ENCODE measurements at places on chromosomes 5 and 9.

- DNase-seq: peak; percentile 69
These were observed 1.5 kb downstream of the LTC4S start for GRCh38 chr5:179795049-179795862.

DNA sequence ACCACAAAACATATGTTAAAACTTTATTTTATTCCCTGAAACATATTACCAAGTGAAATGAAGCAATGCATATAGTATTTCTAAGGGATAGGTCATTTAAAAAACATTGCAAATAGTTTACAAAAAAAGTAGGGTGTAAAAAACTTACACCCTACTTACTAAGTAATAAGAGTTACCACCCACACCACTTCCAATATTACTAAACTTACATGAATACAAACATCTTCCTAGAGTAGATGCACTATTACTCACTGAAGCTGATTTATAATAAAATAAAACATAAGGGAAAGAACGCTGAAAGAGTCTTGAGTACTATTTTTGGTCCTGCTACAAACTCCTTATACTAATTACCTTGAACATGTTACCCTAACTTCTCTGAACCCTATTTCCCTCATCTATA, 289.4 kb downstream of the HINT1 start:
- no peak for DNase-seq

GRCh38 chr5:960551-960950, 48.1 kb upstream of the NKD2 start:
- DNase-seq: no peak

DNA sequence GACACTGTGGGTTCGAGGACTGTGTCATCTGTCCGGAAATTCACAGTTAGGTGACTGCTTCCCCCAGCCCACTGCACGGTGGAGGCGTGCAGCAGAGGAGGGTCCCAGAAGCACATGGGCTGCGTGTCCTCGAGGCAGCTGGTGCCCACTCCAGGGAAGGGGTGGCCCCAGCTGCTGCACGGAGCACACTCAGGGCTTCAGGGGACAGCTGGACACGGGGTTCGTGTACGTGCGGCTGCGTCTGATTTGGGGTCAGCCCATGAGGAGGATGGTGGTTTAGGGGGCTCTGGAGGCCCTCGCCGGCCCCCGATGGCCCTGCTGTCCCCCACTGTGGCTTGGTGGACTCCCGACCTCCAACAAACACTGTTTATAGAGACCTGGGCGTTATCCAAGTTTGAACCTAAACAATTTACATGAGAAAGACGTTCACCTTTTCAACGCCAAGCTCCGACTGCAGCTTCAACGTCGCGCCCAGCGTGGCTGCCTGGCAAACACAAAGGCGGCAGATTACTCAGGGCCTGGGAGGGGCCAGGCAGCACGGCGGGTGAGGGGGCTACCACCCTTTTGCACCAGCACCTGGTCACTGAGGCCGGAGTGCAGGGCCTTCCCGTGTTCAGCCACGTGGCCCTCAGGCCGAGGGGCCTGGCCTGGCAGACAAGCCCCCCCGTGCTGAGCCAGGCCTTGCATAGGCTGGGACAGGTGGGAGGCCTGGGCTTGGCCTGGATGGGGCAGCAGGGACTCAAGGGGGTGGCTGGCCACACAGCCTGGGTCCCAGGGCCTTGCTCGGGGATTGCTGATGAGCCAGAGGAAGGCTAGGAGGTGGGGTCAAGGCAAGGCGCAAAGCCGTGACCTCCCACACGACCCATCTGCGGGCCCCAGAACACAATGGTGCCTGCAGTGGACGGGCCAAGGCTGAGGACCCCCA, 55.2 kb downstream of the EXD3 start:
- no peak for DNase-seq

DNA sequence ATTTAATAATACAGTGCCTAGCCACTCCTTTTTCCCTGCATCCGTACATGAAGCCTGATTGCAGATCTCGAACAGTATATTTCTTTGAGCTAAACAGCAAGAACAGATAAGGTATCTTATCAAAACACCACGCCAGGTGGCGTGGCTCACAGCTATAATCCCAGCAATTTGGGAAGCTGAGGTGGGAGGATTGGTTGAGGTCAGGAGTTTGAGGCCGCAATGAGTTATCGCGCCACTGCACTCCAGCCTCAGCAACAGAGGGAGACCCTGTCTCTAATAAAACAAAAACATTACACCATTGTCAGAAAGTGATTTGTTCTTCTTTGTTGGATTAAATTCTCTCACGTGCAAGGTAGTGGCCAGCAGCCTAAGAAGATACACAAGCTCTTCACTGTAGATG, 291.2 kb upstream of the DMRT1 start:
- no peak for DNase-seq

DNA sequence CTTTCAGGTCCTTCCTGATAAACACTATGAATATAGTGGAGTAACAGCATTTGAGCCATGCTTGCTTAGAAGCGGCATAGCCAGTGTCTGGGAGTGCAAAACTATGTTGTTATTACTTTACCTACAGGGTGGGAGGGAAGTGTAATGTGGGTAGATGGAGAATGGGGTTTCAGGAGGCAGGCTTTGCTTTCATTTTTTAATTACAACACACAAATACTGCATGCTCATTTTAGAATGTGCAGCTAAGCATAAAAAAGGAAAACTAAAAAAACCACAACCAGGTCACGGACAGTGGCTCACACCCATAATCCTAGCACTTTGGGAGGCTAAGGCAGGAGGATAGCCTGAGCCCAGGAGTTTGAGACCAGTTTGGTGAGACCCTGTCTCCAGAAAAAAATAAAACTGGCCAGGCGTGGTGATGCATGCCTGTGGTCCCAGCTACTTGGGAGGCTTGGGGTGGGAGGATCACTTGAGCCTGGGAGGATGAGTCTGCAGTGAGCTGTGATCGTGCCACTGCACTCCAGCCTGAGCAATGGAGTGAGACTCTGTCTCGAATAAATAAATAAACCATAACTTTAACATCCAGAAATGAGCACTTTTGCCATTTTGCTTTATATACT, 20.2 kb downstream of the HAVCR1 start:
- DNase-seq: no peak

GRCh38 chr5:157290981-157291711, 25.2 kb downstream of the CYFIP2 start:
- peak; percentile 96 for DNase-seq

DNA sequence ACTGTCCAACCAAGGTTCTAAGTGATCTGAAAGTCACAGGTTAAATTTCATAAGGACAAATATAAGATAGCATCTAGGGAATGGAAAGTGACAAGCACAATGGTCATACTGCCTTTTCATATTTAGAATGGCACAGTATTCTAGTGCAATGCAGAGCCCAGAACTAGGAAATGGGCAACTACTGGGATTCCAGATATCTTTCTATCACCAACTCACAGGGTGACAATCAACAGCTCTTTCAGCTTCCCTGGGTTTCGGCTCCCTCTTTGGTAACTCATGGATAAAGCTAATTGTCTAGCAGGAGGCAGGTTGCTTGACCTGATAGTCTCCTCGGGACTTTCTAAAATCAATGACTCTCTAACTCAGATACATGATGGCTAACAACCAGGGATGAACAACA, 60.4 kb downstream of the NR3C1 start:
- no peak for DNase-seq

DNA sequence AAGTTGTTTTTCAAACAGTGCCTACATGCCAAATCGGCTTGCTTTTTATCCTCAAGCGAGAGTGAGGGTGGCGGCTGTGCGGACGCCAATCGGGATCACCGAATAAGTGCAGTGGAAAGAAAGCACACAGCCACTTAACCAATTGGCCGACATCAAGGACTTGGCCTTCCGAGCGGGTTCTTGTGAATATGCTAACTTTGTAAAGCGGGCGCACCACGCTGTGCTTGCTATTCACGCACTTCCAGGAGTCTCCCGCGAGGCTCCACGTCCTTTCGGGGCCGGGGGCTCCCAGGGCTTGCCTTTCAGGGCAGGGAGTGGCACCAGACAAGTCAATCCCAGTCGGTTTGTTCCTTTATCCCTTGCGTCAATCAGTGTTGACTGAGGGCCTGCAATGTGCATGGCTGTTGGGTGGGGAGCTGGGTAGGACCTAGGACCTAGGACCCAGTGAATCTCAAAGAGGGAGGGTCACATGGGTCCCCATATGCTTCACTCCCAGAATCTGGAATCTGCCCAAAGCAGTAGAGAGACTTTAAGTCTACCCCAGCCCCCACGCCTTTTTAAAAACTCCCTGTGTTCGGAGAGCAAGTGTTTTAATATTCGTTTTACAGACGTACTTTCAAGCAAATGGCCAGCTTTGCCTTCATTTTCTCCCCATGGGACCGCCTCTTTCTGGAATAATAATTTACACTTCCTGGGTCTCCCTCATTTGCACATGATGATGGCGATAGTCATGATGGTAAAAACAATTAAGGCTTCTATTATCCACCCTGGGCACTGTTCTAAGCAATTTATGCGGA, 2.0 kb upstream of the GCNT4 start:
- no peak for DNase-seq

GRCh38 chr9:89721176-89721700, 116.4 kb downstream of the GADD45G start:
- peak; percentile 75 for DNase-seq

- no peak for DNase-seq
These were observed 795 bp upstream of the ASS1 start for GRCh38 chr9:130443840-130444492.

DNA sequence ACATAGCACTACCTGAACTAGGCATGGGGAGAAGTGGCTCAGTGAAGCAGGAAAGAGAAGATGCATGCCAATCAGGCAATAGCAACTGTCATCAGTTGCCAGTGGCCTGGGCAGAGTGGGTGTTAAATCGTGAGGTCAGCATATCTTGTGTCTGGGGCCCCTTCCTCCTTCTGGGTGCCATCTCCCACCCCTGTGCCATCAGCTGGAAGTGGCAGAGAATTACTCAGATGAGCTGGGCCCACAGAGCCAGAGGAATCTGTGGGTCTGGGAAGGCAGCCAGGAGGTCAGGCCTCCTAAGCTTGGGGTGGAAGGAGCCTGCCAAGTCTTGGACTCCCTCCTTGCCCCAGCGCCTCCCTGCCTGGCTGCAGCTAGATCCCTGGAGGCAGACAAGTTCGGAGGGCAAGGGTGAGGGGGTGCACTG, 66.5 kb downstream of the GALNT12 start:
- DNase-seq: no peak

DNA sequence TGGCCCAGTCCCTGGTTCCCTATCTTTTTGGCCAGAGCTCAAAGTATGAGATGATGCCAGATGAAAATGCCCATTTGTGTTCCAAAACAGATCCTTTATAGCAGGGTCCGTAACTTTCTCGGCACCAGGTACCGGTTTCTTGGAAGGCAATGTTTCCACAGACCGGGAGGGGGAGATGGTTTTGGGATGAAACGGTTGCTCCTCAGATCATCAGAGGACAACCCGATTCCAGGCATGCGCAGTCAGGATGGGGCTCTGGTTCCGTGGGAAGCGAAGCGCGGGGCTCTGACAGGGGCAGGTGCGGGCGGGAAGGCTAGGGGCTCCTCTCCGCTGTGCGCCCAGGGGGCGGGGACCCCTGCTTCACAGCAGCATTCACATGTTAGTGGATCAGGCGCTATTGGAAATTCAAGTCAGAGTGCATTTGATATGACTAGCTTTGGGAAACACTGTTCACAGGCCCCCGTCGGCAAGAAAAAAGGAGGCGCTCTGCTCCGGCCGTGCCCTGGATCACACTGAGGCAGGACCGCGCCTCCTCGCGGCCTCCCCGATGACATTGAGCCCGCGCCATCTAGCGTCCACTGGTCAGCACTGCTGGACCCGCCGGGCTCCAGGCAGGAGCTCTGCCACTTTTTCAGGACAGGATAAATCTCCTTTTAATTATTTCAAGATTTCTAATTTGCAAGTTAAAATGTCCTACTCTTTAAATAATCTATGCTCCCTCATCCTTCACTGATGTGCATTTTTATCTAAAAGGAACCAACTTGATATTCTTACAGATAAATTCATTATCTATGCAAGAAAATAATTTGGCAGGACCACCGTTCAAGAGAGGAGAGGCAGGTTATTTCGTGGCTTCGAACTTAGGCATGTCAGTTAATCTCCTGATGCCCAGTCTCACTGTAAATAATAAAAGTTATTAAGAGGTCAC, 190.0 kb downstream of the FANCC start:
- DNase-seq: peak; percentile 85

DNA sequence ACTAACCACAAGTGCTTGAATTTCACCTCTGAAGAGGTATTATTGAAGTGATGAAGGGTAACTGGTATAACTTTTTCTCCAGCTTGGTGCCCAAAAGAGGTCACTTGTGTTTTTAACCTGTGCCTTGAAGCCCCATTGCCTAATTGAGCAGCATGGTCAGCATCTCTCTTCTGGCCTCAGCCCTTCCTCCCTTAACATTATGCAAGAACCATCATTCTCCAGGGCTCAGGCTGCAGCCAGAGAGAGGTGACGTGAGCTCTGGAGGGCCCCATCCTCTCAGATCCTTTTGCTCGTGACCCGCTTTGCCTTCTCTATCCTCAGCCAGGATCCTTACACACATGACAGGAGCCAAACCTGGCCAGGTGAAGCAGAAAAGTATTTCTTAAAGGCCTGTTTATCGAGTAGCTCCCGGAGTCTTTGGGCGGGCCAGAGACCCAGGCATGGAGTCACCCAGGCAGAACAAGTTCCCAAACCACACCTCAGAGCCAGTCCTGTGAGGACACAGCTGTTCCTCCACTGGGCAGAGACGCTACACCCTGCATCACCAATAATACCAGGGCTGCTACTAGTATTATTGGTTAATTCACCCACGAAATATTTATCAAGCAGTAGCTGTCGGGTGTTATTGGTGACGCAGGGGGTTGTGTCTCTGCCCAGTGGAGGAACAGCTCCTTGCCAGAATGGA, 29.6 kb upstream of the BOD1 start:
- DNase-seq: no peak

- no peak for DNase-seq
These were observed 5.1 kb downstream of the GLRX start for GRCh38 chr5:95817430-95817829.

GRCh38 chr9:39587844-39588499, 232.5 kb downstream of the SPATA31A1 start:
- DNase-seq: peak; percentile 5

- DNase-seq: peak; percentile 82
These were observed 2.3 kb downstream of the FAM221B start for GRCh38 chr9:35826071-35826701.

DNA sequence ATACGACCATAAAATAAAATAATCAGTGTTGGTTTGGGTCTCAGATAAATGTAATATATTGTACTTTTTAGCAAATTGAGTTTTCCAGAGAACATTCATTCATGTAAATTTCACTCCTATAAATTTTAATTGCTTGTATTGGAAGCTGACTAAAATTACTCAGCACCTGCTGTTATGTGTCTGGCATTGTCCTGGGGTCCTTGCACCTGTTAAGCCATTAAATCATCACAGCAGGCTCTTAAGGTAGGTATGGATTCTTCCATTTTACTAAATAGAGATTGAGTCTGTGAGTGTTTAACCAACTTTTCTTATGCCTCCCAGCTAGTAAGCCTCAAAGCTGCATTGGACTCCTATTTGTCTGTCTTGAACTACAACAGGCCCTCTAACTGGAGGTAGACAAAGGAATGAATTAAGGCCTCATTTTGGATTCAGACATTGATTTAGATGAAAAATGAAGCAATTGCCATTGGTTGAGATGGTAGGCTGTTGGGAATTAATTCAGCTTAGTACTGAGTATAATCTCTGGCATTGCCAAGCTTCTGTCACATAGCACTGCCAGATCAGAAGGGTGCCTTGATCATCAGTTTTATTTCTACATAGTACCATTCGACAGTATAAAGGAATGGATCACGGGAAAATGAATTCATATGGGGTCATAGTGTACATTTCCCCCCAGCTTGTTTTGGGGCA, 78.9 kb downstream of the PARP8 start:
- DNase-seq: no peak
